A549 treated with DMSO at 1 μM for 4 hours (cell line): ENCODE measurements at places on chromosomes 2 and 18. TPM values are rescaled to one million over a fixed set of nuclear protein-coding genes. Genes with fewer than 3 reads are reported as not detected.

CASP10 gene
- 1.8 to 2.7 TPM (median 2.5 TPM) in 5 replicates for total RNA-seq

G6PC2 gene
- total RNA-seq, result not detected in 5 replicates

STPG4 gene
- not detected in 5 replicates for total RNA-seq

ECEL1 gene
- total RNA-seq, result 0.14 to 0.30 TPM (median 0.17 TPM) in 4 of 5 replicates, not detected in the other

EN1 gene
- 0.66 to 1.0 TPM (median 0.84 TPM) in 5 replicates for total RNA-seq

GAREM2 gene
- total RNA-seq, result 6.3 to 11.5 TPM (median 7.3 TPM) in 5 replicates

CCDC68 gene
- total RNA-seq, result 3.2 to 5.8 TPM (median 3.9 TPM) in 5 replicates

SCN7A gene
- total RNA-seq, result not detected in 5 replicates

ATP6V1C2 gene
- 0.18 to 0.99 TPM (median 0.32 TPM) in 5 replicates for total RNA-seq

AQP12A gene
- not detected in 5 replicates for total RNA-seq

PSTPIP2 gene
- 0.24 to 0.39 TPM (median 0.28 TPM) in 5 replicates for total RNA-seq

AFG3L2 gene
- total RNA-seq, result 39.1 to 51.3 TPM (median 39.9 TPM) in 5 replicates

RGPD3 gene
- 0.12 to 0.28 TPM (median 0.16 TPM) in 5 replicates for total RNA-seq

SPP2 gene
- total RNA-seq, result not detected in 5 replicates

MEP1B gene
- 0.03 to 0.15 TPM (median 0.07 TPM) in 5 replicates for total RNA-seq

ZAP70 gene
- total RNA-seq, result 0.05 to 0.10 TPM in 2 of 5 replicates, not detected in the others

DNAJB2 gene
- total RNA-seq, result 46.4 to 58.3 TPM (median 54.4 TPM) in 5 replicates

WDR7 gene
- total RNA-seq, result 2.4 to 4.2 TPM (median 4.0 TPM) in 5 replicates

CNGA3 gene
- 0.03 TPM in 1 of 5 replicates, not detected in the others for total RNA-seq

IL36B gene
- 0.15 to 0.25 TPM (median 0.24 TPM) in 3 of 5 replicates, not detected in the others for total RNA-seq

SGPP2 gene
- 0.15 to 0.31 TPM (median 0.20 TPM) in 5 replicates for total RNA-seq

GRB14 gene
- 3.1 to 7.6 TPM (median 5.6 TPM) in 5 replicates for total RNA-seq

STARD6 gene
- total RNA-seq, result not detected in 5 replicates

BCL2 gene
- total RNA-seq, result 0.48 to 0.84 TPM (median 0.71 TPM) in 5 replicates

LRATD1 gene
- total RNA-seq, result 0.03 to 0.07 TPM in 2 of 5 replicates, not detected in the others

HPCAL1 gene
- total RNA-seq, result 87.0 to 129 TPM (median 114 TPM) in 5 replicates

IL36G gene
- total RNA-seq, result not detected in 5 replicates
